ENCODE measurements at places on chromosomes 3 and 15. TPM values are rescaled to one million over a fixed set of nuclear protein-coding genes. Genes with fewer than 3 reads are reported as not detected.
A peak's percentile ranks its signal among the peaks of the same experiment; 100 is the strongest.

DNA sequence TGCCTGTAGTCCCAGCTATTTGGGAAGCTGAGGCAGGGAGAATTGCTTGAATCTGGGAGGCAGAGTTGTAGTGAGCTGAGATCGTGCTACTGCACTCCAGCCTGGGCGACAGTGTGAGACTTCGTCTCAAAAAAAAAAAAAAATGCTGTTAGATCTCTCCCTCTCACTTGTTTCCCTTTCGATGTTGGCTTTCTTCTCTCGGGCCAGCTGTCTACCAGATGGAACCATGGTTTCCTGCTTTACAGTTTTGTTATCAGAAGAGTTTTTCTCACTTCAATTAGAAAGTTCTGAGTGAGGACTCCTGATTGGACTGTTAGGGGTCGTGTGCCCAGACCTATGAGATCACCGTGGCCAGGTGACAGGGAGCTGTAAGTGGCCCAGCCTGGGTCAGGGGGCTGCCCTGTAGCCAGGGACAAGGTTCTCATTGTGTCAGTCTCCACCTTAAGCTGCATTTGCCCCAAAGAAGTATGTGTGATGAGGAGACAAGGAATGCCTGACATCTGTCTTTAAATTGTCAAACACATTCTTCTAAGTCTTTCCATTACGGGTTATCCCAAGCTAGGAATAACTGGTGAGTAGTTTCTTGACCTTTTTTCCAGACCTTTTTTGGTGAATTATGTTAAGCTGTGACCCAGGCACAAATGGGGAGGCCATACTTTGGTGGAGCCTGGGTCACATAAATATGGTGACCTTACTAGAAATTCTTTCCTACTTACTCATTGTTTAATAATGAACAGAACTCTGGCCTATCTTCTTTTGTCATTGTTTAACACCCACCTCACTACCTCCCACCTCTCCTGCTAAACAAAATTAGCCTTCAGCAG lies 25.2 kb downstream of the SNAPC5 start:
- DNase-seq, result no peak

GRCh38 chr3:194671511-194671899 lies 486 bp downstream of the LSG1 start:
- DNase-seq, result no peak

Gene SH3GL3
- total RNA-seq, result not detected

Gene NCEH1
- total RNA-seq, result 73.0 TPM

GRCh38 chr15:89489376-89489775 lies 7.0 kb downstream of the RHCG start:
- DNase-seq, result no peak

Gene NBEAL2
- total RNA-seq, result 38.8 TPM

- peak; percentile 13 for DNase-seq
Observed at GRCh38 chr3:71955240-71956068, 170.5 kb upstream of the PROK2 start.

DNA sequence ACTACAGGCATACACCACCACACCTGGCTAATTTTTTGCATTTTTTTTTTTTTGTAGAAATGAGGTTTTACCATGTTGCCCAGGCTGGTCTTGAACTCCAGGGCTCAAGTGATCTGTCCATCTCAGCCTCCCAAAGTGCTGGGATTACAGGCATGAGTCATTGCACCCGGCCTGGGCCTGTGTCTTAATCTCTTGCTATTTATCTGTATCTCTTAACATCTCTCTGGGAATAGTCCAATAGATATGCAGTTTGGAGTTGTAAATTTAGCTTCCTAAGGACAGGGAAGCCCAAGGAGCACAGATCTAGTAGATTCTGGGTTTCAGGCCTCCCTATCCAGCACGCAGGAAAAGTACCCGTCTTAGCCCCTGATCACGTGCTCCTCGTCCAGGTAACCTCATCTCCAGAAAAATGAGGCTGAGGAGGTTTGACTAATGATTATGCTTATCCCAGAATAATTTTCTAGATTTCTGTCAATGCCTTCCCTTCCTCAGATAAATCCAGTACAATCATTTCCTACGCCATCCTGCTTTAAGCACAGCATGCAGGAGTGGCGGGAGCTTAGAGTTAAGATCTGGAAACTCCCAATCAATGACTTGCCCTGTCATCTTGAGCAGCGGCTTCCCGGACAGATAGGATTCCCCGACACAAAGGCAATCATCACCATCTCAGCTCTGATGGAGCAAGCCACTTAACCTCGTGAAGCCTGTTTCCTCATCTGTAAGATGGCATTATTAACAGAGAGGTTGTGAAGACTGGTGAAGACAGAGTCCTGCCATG lies 12.3 kb upstream of the CTDSPL start:
- no peak for DNase-seq

DNA sequence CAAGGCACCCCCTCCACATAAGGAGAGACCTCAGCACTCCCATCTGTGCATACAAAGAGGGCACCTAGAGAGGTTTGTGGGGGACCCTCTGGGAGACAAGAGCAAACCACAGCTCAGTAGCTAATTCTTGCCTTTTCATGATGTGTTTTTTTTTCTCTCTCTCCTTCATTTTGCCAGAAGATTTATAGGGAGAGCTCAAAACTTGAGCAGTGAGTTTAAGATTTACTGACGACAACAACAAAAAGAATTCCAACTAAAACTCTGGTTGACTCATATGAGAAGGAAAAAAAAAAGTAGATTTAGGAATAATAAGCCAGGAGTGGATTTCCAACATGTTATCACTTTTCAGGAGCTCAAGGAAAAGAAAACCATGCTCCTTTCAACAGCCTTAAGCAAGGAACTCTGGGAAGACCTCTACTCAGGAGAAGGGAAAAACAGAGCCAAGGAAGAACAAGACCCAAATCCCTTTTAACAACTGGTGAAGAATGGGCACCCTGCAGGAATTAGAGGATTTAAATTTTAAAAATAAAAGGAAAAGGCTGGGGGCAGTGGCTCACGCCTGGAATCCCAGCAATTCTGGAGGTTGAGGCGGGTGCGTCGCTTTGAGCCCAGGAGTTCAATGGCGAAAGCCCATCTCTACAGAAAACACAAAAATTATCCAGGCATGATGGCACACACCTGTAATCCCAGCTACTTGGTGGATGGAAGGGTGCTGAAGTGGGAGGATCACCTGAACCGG lies 58.2 kb upstream of the RAD18 start:
- no peak for DNase-seq

Gene CAMP
- not detected for total RNA-seq

DNA sequence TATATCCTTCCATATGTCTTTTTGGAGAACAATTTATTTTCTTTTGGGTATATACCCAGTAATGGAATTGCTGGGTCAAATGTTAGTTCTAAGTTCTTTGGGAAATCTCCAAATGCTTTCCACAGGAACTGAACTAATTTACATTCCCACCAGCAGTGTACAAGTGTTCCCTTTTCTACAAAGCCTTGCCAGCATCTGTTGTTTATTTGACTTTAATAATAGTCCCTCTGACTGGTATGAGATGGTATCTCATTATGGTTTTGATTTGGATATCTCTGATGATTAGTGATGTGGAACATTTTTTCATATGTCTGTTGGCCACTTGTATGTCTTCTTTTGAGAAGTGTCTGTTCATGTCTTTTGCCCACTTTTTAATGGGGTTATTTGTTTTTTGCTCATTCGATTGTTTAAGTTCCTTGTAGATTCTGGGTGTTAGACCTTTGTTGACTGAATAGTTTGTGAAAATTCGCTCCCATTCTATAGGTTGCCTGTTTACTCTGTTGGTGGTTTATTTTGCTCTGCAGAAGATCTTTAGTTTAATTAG lies 48.4 kb downstream of the TMEM45A start:
- no peak for DNase-seq

GRCh38 chr3:70603103-70603502 lies 290.7 kb upstream of the MDFIC2 start:
- no peak for DNase-seq

- DNase-seq, result no peak
Observed at GRCh38 chr3:53591646-53592045, 97.2 kb downstream of the CACNA1D start.

Gene SNX22
- total RNA-seq, result 2.3 TPM

- DNase-seq, result no peak
Observed at GRCh38 chr3:148820361-148821245, 7.0 kb upstream of the CPB1 start.

DNA sequence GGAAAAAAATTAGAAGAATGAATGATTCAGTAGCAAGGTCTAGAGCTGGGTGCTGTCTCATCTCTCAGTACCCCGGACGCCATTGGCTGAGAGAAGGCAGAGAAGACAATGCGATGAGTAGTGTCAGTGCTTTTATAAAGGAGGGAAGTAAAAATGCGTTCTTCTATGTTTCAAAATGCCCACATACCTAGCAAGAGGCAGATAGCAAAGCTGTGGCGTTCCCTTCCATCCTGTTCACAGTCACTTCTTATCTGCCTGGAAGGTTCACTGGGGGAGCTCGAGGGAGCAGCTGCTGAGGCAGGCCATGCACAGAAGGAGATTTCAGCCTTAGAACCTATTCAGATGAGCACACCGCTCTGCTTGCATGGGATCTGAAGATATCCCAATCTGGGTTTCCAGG lies 234.0 kb downstream of the RPLP1 start:
- no peak for DNase-seq

Gene CLDN1
- 30.9 TPM for total RNA-seq

- no peak for DNase-seq
Observed at GRCh38 chr15:80461356-80462095, 57.3 kb downstream of the ARNT2 start.

- DNase-seq, result no peak
Observed at GRCh38 chr3:42804831-42805132, 492 bp upstream of the HIGD1A start.

DNA sequence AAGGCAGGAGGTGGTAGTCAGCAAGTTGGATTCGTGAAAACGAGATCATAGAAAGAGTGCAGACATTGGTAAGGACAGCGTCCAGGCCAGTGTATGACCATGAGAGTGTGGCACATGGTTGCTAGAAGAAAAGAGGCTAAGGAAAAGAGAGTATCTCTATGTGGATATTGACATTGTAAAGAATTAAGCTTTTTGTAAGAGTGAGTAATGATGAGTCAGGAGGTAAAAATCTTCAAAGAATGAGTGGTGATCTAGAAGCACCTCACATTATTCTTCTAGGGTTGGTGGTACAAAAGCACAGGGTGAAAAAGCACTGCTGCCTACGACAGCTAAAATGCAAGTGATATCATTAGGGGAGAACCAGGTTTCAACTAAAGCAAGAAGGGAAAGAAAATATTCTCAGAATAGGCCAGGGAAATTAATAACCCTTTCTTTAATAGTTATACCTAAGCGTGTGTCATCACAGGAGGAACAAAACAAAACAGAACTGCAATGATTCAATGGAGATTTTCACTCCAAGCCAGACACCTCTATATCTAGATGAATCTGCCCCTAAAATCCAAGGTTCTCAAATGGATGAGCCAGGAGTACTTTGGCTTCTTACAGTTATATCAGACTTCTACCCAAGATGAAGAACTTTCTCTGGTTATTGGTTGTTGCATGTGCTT lies 884.7 kb downstream of the NAALADL2 start:
- DNase-seq, result peak; percentile 58

GRCh38 chr15:85615930-85616329 lies 178.8 kb downstream of the KLHL25 start:
- no peak for DNase-seq

Gene ADAM10
- 176 TPM for total RNA-seq

Gene TRIM71
- 0.18 TPM for total RNA-seq

DNA sequence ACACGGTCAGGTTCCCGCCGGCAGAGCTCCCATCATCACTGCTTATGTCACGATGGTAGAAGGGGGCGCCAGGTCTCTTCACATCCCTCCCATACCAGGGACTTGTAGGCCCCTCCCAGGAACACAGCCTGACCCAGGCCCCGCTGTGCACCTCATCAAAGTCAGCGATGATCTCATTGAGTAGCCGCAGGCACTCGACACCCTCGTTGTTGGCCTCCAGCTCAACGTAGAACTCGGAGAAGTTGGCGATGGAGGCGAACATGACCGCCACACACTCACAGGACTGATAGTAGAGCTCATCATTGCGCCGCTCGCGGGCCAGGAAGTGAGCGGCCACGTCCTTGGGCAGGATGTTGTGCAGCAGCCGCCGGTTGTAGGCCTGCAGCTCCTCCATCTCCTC lies 89.2 kb downstream of the SEC22A start:
- DNase-seq, result no peak

Gene SETD5
- total RNA-seq, result 69.4 TPM

DNA sequence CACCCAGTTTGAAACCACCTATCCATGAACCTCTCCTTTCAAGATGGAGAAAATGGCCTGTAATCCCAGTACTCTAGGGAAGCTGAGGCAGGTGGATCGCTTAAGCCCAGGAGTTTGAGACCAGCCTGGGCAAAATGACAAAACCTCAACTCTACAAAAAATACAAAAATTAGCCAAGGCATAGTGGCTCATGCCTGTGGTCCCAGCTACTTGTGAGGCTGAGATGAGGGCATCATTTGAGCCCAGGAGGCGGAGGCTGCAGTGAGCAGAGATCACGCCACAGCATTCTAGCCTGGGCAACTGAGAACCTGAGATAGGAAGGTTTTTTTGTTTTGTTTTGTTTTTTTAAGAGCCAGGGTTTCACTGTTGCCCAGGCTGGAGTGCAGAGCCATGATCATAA lies 5.4 kb downstream of the TKT start:
- DNase-seq, result no peak

DNA sequence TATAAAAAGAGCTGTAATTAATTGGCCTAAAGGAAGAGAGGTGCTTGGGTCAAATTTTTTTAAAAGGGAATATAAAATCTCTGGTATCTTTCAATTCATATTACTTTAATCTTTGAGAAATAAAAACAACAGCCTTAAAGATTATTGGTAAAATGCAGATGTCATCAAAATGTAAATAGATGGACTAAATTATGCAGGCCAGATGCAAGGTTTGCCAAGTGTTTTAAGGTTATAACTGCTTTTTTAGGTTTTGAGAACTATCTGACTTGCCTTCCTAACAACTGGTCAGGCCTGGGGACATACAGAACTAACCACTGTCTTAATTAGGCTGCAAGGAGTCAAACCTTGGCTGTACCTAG lies 20.0 kb upstream of the OR5H1 start:
- DNase-seq, result no peak

- no peak for DNase-seq
Observed at GRCh38 chr15:47720555-47720954, 3.2 kb downstream of the SEMA6D start.

GRCh38 chr15:62545467-62546227 lies 380.6 kb upstream of the C2CD4B start:
- DNase-seq, result no peak

Measured in Panc1 (cell line).